ENCODE measurements at places on chromosomes 1 and 21.

DNA sequence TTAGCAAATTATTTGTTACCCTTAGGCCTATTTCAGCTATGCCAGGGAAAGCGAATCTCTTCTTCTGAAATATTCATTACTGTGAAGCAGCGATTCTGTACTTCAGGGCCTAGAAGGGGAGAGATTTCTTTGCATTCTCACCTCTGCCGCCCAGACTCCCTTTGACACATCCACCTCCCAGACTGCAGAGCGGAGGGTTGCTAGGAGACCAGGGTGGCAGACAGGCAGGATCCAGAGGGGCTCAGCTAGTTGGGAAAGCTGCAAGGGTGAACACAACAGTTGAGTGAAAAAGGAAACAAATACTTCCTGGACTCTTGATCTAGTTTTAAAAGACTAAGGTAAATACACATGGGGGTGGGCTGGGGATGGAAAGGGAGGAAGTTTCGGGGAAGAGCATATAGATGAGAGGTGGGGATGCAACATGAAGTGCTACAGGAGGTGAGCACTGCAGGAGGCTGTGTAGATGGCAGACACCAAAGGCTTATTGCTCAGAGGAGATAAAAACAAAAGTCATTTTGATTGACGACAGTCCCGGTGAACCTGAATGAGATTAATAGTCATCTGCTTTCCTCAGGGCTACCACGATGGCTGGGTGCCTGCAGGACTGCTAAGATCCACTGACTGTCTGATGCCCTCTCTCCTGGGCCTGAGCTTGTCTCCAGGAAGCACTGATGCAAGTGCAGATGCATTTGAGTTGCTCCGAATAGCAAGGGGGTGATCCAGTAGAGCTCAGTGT is 26.4 kb upstream of the RAB3GAP2 start:
- peak; percentile 25 for DNase-seq

- DNase-seq, result no peak
Measured at GRCh38 chr1:48127735-48128685, 94.5 kb upstream of the SLC5A9 start.

DNA sequence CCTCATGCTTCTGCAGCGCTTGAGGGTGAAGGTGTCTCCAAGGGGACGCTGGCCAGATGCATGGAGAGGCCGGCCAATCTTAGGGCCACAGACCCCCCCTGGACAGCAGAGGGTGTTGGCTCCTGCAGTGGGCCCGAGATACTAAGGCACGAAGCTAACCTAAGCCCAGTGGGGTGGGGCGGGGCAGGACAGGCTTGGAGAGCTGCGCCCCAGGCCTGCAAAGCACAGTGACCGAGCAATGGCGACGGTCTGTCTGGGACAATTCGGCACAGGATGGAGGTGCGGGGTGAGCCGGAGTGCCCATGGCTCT is 1.3 kb downstream of the FNDC10 start:
- no peak for DNase-seq

DNA sequence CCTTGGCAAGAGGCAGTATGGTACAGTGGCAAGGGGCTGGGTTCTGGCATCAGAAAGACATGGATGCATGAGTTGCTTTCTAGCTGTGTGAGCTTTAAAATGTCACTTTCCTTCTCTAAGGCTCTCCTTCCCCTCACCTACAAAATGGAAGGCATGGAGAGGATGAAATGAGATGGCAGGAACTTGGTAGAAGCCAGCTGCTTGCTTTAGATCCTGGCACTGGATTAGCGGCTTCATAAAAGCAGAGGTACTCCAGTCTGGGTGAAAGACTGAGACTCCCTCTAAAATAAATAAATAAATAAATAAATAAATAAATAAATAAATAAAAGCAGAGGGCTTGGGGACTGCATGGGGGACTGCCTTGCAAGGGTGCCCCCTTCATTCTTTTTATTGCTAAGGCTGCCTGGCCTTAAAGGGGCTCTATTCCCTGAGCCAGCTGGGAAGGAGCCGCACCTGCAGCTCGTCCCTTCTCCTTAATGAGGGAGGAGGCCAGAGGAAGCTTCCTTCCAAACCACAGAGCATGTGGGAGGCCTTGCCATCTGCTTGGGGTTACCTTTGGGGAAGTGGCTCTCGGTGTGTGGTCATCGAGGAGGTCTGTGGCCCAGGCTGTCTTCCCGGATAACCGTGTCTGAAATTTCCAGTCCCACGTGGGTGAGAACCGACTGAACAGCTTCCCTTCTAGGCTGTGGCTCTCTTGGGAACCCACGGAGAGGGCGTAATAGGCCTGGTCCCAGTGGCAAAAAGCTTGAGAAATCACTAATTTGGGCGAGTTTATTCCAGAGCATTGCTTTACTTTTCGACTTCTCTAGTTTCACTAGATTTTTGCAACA is 2.0 kb upstream of the ATP13A2 start:
- DNase-seq, result no peak

GRCh38 chr1:41847733-41848132 is 71.0 kb downstream of the HIVEP3 start:
- no peak for DNase-seq

- peak; percentile 69 for DNase-seq
Measured at GRCh38 chr1:110060034-110060661, 10.3 kb downstream of the ALX3 start.

DNA sequence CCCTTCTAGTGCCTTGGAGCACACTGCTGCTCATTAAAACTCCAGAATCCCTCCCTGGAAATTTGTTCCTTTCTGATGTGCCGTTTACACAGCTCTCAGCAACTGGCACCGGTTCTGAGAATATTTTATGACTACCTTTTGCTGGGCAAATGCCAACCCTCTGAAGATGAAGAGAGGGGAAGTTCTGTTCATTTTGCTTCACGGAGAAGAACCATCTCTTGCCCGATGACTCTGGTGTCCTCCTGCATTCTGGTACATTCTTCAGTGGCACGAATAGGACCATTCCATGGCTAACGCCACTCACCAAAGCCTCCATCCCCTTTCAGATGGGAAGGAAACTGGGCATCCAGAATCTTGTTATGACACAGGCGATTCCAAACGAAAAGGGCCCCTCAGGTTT is 96.2 kb upstream of the SIM2 start:
- DNase-seq, result no peak

DNA sequence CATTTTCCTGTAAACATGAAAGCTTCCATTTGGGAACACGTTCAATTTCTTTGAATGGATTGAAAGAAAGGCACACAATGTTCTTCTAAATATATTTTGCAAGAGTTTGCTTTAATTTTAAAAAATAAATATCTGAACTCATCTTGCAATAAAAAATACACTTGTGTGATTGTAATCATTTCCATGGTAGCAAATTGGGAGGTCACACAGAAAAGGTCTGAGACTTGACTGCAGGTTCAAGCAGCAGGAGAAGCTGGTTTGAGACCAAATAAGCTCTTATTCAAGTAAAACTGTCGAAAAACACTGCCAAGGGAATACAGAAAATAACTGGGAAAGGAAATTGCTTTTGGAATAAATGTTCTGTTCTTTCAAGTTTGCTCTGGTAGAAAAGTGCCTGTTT is 498.9 kb downstream of the ADGRL2 start:
- no peak for DNase-seq

DNA sequence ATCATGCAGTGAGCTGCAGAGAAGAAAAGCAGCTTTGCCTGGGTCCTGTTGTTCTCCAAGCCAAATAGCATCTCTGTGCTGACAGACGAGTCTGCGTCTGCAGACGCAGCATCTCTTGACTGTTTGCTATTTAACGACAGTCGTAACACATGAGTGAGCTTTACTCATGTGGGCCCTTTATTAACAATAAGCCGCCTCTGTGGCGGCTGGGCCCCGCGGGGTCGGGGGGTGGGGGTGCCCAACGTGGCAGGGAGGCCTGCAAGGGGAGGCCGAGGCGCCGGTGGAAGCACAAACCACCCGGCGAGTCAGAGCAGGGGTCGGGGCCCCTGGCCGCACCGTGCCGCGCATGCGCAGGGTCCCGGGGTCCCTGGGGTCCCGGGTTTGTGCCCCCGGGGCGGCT is 435.1 kb downstream of the KIF26B start:
- DNase-seq, result no peak

- no peak for DNase-seq
Measured at GRCh38 chr1:117760069-117760468, 154.2 kb downstream of the TENT5C start.

- no peak for DNase-seq
Measured at GRCh38 chr21:34857122-34857713, 188.4 kb downstream of the CLIC6 start.

GRCh38 chr1:164718821-164719220 is 159.8 kb downstream of the PBX1 start:
- no peak for DNase-seq

DNA sequence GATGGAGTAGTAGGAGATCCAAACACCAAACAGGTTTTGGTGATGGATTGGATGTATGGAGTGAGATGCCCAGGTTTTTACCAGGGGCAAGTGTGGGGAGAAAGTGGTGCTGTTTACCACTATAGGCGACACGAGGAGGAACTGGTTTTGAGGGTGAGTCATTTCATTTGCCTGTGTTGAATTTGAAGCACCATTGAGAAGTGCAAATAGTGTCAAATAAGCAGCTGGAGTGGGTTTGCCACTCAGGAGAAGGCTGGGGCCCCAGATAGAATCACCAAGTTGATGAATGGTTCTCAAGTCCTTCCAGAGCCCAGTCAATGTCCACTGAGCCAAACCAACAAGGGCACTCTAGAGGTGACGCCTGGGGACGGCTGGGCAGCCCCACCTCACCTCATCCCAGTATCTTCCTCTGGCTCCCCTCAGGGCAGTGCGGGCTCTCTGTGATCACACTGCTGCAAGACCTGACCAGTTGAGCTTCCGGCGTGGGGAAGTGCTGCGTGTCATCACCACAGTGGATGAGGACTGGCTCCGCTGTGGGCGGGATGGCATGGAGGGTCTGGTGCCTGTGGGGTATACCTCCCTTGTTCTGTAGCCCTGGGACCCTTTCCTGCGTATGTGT is 9.4 kb downstream of the RUSC1 start:
- no peak for DNase-seq

GRCh38 chr1:208225954-208226937 is 17.9 kb downstream of the PLXNA2 start:
- no peak for DNase-seq

DNA sequence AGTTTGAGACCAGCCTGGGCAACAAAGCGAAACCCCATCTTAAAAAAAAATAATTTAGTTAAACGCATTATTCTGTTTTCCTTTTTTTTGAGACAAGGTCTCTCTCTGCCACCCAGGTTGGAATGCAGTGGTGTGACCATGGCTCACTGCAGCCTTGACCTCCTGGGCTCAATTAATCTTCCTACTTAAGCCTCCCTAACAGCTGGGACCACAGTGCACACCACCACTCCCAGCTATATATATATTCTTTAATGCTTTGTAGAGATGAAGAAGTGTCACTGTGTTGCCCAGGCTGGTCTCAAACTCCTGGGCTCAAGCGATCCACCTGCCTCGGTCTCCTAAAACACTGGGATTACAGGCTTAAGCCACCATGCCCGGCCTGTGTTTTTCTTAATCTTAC is 7.7 kb upstream of the KLF17 start:
- no peak for DNase-seq

DNA sequence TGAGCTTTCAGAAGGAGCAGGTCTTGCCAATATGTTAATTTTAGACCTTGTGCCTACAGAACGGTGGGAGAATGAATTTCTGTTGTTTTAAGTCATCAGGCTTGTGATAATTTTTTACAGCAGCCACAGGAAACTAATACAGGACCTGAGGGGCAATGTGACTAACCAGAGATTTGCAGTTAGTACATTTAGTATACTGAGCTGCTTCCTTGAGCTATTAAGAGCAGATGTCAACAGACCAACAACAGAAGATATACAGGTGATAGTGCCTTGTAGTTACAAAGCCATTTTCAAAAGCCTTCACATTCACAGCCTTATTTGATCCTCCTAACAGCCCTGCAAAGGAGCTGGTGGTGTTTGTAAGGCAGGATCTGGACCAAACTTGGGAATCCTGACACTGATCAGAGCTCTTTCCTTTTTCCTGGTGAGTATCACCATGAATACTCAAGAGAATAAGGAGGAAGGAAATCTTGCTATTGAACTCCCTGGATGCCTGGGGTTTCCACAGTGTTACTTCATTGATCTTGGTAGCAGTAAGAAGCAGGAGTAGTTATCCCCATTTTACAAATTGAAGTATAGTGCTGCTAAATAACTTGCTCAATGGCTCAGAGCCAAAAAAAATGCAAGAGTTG is 4.7 kb upstream of the SLAMF1 start:
- DNase-seq, result no peak

DNA sequence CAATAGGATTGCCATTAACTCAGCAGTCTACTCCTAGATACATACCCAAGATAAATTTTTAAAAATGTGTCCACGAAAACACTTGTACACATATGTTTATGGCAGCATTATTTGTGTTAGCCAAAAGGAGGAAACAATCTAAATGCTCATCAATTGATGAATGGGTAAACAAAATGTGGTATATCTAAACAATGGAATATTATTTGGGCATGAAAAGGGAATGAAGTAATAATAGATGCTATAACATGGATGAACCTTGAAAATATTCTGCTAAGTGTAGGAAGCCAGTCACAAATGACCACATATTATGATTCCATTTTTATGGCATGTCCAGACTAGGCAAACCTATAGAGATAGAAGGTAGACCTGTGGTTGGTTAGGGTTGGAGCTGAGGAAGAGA is 34.3 kb downstream of the CFHR5 start:
- DNase-seq, result no peak

DNA sequence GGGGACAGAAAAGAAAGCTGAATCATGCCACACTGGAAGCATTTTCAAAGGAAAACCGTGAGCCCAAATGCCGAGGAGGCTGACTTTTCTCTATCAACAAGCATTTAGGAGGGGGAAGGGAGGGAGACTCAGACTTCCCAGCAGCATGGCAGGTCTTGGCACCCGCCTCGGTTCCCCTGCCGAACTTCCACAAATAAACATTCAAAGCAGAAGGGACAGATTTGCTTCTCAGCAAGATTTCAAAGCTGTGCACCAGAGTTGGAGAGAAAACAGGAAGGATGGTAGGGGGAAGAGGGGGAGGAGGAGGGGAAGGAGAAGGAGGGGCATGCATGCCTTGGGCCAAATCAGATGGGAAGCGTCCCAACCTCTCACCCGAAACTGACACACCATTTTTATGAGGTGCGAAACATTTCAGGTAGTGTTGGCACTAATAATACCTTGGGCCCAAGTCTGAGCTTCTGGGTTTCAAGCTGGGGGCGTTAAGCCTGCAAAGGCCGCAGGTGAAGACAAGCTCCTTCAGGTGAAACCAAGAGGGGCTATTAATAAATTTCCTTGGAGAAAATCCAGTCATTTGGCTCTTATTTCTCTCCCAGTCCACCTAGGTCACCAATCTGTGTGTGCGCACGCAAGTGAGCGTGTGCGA is 26.4 kb downstream of the ABCA4 start:
- no peak for DNase-seq

- peak; percentile 30 for DNase-seq
Measured at GRCh38 chr1:238951809-238952208, 434.6 kb upstream of the CHRM3 start.

DNA sequence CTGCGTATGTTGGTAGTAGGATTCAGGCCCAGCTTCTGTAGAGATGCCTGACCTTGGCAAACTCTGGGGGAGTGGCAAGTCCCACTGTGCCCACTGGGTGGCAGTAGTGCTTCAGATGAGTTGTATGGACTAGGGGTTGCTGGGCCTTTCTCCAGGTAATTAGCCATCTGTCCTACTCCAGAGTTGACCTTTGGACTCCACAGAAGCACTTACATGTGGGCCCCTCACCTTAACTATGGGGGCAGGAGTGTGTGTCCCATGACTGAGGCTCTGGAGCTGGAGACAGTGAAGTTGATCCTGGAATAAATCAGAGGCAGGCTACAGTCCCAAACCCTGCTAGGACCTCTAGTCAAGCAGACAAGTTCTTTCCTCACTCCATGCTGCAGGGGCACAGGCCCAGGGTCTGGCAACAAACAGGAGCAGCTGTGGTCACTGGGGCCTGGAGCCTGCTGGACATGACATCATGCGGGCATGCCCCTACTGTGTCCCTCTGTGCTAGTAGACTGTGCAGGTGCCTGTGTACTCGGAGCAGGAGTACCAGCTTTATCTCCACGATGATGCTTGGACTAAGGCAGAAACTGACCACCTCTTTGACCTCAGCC is 4.6 kb downstream of the DMAP1 start:
- peak; percentile 93 for DNase-seq
